AG10803 (cell line): ENCODE measurements at places on chromosomes 12 and 14.

DNA sequence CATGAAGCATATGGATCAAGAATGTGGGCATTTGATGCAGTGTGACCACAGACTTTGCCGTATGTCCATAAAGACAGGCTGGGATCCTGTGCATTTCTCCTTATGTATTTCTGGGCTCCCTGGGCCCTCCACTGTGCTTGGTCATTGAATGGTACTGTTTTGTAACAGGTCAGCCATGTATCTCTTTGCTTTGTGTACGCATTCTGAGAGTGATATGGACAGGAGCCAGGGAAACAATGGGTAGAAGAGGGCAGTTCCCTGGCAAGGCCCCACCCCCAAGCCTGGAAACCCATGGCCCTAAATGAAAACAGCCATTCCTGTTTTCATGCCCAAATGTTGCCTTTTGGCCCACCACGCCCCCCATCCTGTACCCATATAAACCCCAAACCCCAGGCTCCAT is 15.2 kb upstream of the FBXO34 start:
- no peak for DNase-seq

- no peak for DNase-seq
These were observed 160.0 kb upstream of the FBXO33 start for GRCh38 chr14:39592116-39592789.

- no peak for DNase-seq
These were observed 1.9 kb downstream of the TMEM263 start for GRCh38 chr12:106957583-106957982.

DNA sequence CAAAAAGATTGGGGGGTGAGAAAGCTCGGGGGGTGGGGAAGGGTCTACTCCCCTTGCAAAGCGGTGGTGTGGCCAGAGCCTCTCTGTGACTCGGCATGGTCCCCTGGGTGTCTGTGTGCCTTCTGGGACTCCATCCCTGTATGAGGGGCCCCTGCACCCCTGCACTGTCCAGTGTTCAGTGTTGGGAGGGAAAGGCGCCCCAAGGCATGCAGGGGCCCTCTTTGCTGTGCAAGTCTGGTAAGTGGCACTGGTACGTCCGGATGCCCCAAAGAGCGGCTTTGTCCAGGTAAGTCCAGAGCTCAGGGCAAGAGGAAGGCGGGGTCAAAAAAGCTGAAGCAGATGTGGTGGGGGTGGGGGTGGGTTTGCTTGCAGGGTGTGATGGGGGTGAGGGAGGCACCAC is 23.7 kb downstream of the RTL1 start:
- no peak for DNase-seq

GRCh38 chr12:72207079-72207478 is 65.1 kb upstream of the TRHDE start:
- DNase-seq, result no peak

GRCh38 chr12:116150452-116150851 is 127.0 kb downstream of the MED13L start:
- no peak for DNase-seq

DNA sequence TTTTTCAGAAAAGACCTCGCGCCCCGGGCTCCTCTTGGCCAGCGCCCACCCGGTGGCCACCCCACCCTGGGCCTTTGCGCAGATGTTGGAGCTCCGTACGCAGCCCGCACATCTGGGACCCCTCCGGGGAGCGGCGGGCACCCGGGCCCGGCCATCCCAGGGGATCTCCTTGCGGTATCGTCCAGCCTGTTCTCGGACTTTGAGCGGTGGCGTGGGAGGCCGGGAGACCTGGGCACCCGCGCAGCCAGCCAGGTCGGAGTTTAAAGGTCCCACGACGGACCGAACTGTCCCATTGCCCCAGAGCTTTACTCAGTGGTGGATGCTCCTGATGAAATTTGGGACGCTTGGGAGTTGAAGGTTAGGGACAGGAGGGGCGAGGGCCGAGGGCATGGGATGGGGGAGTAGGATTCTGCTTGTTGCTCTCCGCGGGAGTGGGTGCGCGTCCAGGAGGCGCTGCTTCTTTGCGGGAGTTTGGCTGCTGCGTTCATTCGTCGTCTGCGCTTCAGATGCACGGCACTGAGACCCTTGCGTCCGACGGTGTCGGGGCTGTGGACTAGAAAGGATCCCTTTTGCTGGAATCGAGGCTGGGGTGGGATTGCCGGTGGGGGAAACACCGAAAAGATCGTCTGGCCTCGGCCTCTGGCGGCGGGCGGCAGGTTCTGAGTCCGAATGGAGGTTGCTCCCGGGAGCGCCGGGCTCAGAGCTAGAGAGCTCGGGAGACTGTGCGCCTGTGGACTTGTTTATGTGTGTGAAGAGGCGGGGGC is 1.4 kb downstream of the NTF3 start:
- peak; percentile 45 for DNase-seq

DNA sequence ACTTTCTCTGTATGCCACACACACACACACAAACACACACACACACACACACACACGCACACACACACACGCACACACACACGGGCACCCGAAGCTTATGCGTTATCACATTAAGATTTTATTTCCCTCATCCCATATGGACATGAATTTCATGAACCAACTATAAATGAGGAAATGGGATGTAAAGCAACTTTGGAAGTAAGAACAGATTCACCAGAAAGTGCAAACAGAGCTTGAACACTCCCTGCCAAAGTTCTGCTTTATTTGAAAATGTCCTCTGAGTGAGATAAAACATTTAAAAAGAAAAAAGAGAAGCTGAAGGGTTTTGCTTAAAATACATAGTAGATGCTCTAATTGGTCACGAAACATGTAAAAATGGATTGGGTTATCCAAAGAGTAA is 90.4 kb upstream of the OTX2 start:
- no peak for DNase-seq

- peak; percentile 53 for DNase-seq
These were observed 212.6 kb downstream of the PTPRO start for GRCh38 chr12:15534874-15535273.

DNA sequence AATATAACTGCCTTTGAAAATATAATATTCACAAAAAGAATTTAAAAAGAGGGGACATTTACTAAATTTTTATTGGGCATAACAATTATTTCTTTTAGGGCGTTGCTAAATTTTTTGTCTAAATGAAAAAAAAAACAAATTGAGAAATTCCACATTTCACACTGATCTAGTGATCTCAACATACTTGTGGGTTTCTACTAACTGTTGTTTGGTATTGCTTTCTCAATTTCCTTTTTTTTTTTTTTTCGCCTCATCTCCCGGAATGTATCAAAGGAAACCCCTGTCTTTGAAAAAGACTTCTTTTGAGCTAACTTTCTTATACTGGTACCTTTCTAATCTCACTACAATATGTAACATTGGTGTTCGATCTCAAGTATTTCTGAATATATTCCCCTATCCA is at the start of gene CLEC4D:
TSS of gene CLEC4D (plus strand) at position 248 of the 400 bp plus-strand sequence. CDS start 230 bp downstream, outside the sequence.
- no peak for DNase-seq

DNA sequence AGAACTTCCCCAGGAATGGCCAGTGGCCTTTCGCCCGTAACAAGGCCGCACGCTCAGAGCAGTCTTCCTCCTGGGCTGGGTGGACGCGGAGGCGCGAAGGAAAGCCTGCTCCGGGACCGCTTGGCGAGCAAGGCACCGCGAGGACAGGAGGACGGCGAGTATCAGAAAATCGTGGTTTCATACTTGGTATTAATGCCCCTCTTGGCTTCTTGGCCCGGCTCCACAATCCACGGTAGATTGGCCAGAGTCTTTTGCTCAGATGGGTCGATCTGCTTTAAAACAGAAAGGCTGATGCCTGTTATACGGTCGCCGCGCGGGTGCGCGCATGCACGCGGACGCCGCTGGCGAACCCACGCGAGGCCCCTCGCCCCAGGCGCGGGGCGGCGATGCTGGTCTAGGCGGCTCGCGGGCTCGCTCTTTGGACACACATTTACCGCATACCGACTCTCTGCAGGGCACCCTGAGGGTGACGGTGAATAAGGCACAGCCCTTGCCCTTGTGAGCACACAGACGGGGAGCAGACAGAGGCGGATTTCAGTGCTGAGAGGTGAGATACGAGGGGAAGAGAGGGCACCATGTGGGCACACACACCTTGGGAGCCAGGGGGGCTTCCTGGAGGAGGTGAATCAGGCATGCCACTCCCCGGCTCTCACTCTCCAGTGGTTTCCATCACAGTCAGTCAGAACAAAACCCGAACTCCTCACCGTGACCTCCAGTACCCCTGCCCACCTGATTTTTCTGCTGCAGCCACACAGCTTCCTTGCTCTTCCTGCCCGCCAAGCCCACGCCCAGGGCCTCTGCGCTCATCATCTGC is 100.7 kb downstream of the APAF1 start:
- peak; percentile 24 for DNase-seq

- DNase-seq, result no peak
These were observed 160.4 kb downstream of the AACS start for GRCh38 chr12:125225641-125226040.

- no peak for DNase-seq
These were observed 15.0 kb downstream of the OTX2 start for GRCh38 chr14:56795284-56795622.

- DNase-seq, result no peak
These were observed 338.4 kb downstream of the ADAMTS20 start for GRCh38 chr12:43213608-43214007.

DNA sequence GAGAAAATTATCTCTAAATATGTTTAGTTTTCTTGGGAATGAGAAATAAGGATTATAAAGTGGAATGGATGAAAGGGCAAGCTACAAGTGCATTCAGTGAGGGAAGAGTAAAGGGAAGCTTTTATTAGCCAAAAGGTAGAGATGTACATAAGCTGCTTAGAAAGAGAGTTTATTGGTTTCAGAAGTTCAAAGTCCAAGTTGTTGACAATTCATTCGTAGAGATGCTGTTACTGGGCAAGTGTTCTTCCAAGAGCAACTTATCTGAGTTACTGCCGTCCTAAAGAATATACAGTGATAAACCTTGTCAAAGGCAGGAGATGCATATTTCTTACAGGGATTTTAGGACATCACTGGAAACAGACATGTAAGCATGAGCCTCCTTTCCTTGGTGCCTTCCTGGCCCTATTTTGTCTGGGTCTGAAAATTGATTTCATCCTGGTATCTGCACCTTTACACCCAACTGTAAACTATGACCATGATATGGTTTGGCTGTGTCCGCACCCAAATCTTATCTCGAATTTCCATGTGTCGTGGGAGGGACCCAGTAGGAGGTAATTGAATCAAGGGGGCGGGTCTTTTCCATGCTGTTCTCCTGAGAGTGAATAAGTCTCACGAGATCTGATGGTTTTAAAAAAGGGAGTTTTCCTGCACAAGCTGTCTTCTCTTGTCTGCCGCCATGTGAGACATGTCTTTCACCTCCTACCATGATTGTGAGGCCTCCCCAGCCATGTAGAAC is 46.8 kb downstream of the TRMT5 start:
- no peak for DNase-seq

DNA sequence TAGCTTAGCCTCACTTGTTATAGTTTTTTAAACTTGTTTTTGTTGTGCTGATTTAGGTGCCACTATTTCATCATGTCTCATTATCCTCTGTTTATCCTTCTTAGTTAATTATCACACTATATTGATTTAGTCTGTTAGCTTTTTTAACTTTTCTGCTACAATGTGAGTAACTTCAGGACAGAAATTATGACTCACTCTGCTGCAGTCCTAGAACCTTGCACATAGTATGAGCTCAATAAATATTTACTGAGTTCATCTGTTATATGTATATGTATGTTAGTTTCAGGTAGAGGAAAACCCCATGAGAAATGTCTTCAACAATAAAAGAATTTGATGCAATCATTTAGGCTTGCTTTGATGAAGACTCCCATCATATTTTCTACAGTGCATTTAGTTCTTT is 224.3 kb upstream of the NAV3 start:
- DNase-seq, result no peak

DNA sequence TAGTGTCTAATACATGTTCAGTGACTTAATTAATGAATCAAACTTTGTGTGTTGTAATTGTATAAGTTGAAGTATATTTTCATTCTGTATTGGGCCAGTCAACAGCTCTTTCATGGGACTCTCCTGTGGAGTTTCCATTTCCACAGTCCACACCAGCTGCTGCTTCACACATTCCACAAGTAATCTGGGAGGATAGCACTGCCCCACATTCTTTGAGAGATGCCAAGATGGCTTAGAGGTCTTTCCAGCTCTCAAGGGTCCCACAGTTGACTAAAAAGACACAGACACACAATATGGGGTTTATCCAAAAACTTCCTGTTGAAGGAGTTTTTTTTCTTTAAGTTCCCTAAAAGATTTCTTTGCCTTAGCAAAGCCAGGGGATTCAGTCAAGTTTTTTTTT is 408.3 kb downstream of the AACS start:
- DNase-seq, result no peak

- DNase-seq, result no peak
These were observed 157.4 kb downstream of the DACT1 start for GRCh38 chr14:58794993-58795762.

DNA sequence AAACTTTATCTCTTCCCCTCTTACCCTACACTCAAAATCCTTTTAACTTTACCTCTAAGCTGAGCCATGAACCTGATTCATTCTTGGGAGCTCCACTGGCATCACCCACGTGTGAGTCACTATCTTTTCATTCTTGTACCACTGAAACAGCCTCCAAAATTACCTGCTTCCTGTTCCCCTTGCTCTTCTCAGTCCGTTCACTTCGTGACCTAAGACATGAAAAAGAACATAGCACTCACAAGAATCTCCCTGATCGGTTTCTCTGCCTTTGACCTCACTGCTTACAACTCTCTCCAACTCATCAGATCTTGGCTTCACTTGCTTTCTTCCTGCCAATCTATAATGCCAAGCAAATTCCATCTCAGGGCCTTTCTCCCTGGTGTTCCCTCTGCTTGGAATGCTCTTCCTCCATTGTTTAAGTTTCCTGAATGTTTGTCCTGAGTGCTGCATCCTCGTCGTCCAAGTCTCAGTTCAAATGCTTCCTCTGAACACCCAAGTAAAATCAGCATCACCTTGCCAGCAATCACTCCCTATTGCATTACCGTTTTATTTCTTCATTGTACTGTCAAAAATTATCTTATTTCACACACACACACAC is 9.2 kb downstream of the GLIPR1 start:
- peak; percentile 40 for DNase-seq
